ENCODE measurements at places on chromosomes 12 and 14. TPM values are rescaled to one million over a fixed set of nuclear protein-coding genes. Genes with fewer than 3 reads are reported as not detected.

- no peaks in the 10 kb centered on the region for H3K36me3 ChIP-seq
- DNase-seq = no peak
- H3K4me1 ChIP-seq = no peaks in the 10 kb centered on the region
These were observed 269.2 kb upstream of the DAAM1 start for GRCh38 chr14:58919217-58919616.

Gene KRT71
- not detected for total RNA-seq

- H3K4me3 ChIP-seq = peak within 1 kb of the TSS; percentile 86
- H3K27me3 ChIP-seq = no peaks in the 10 kb centered on the region
- peak within 1 kb of the TSS; percentile 99 for H3K27ac ChIP-seq
- peaks cover 5% of the 10 kb centered on the region for H3K36me3 ChIP-seq
These were observed at the start of gene HOXC13 for GRCh38 chr12:53938326-53939140. TSS of gene HOXC13 (plus strand) at chr12:53938831. CDS start at chr12:53938907, 76 bp downstream.

DNA sequence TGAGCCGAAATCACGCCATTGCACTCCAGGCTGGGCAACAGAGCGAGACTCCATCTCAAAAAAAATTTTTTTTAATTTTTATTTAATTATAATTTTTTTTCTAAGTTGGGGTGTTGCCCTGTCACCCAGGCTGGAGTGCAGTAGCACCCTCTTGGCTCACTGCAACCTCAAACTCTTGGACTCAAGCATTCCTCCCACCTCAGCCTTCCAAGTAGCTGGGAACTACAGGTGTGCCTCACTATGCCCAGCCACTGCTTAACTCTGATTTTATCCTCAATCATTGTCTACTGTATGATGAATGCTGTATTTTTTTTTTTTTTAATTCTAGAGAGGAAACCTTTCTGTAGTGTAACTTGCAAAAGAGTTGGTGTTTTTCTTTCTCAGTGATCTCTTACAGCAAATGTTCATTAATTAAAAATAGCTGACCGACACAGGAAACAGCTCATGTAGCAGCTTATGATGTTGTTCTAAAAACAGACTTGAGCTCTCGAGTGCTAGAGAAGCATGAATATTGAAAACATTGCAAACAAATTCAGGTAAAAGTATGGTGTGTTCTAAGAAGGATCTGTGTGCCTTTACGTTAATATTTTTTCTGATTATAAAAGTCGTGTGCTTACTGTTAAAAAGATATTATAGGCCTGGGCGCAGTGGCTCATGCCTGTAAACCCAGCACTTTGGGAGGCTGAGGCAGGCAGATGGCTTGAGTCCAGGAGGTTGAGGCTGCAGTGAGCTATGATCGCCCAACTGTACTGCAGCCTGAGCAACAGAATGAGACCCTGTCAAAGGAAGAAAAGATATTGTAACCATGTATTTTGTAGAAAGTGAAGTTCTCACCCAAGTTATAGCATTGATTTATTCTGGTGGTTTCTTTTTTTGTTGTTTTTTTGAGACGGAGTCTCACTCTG is 68.9 kb downstream of the FGD4 start:
- H3K36me3 ChIP-seq = no peaks in the 10 kb centered on the region
- no peak overlapping the region for H3K27ac ChIP-seq
- no peak for DNase-seq
- no peaks in the 10 kb centered on the region for H3K27me3 ChIP-seq
- 0 out of 2 replicates have a peak, but pooled peaks cover 3% of the 10 kb centered on the region for H3K4me1 ChIP-seq

GRCh38 chr14:53807542-53807941 is 149.1 kb downstream of the BMP4 start:
- H3K27ac ChIP-seq = no peak overlapping the region
- H3K4me1 ChIP-seq = no peaks in the 10 kb centered on the region
- no peaks in the 10 kb centered on the region for H3K36me3 ChIP-seq
- no peak overlapping the region for H3K4me3 ChIP-seq
- no peak for DNase-seq

GRCh38 chr12:118060301-118061010 is 523 bp downstream of the WSB2 start:
- H3K27me3 ChIP-seq = no peaks in the 10 kb centered on the region
- H3K4me3 ChIP-seq = peak overlapping the region; percentile 68
- no peaks in the 10 kb centered on the region for H3K36me3 ChIP-seq
- peak overlapping the region; percentile 98 for H3K27ac ChIP-seq
- DNase-seq = no peak
- peaks cover 66% of the 10 kb centered on the region for H3K4me1 ChIP-seq

DNA sequence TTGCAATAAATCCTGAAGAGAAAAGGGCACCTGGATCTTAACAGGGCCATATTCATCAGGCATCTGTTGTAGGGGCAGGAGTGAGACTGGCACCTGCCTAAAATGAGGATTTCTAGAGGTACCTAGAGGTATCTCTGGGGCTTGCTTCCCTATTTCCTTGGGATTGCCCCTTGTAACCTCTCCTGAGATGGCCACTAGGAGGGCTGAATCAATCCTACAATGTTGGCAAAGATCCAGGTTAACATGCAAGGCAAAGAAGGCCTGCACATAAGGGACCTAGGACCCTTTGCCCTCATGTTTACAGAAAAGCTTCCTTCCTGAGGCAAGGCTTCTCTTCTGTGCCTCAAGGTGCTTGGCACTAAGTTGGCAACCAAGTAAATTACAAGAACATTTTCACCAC is 25.8 kb upstream of the CLEC4E start:
- H3K36me3 ChIP-seq = no peaks in the 10 kb centered on the region
- no peak overlapping the region for H3K4me3 ChIP-seq
- H3K27ac ChIP-seq = no peak overlapping the region
- H3K4me1 ChIP-seq = no peaks in the 10 kb centered on the region

- DNase-seq = no peak
- H3K36me3 ChIP-seq = no peaks in the 10 kb centered on the region
- H3K4me1 ChIP-seq = no peaks in the 10 kb centered on the region
These were observed 187.2 kb downstream of the RPL10L start for GRCh38 chr14:46464341-46464740.

GRCh38 chr14:53325176-53325806 is 172.2 kb upstream of the DDHD1 start:
- H3K36me3 ChIP-seq = no peaks in the 10 kb centered on the region
- no peak for DNase-seq
- no peaks in the 10 kb centered on the region for H3K4me1 ChIP-seq
- H3K27ac ChIP-seq = no peak overlapping the region
- H3K27me3 ChIP-seq = no peaks in the 10 kb centered on the region

Gene CLEC4D
- not detected for total RNA-seq

Gene PLEKHG7
- not detected for total RNA-seq

DNA sequence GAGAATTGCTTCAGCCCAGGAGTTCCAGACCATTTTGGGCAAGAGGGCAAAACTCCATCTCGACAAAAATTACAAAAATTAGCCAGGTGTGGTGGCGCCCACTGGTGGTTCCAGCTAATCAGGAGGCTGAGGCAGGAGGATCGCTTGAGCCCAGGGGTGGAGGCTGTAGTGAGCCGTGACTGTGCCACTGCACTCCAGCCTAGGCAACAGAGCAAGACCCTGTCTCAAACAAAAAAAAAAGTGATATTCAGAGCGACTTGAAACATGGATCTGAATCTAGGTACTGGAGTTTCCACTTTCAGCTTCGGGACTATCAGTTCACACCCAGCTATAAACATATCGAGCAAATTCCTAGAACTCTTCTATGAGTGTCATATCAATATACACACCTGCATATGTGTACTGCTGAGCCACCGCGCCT is 16.3 kb upstream of the RNF34 start:
- no peak overlapping the region for H3K27ac ChIP-seq
- no peak overlapping the region for H3K4me3 ChIP-seq
- no peaks in the 10 kb centered on the region for H3K27me3 ChIP-seq
- no peaks in the 10 kb centered on the region for H3K4me1 ChIP-seq

Measured in Panc1 (cell line).